Daoy (cell line): ENCODE measurements at places on chromosomes 1 and 21. TPM values are rescaled to one million over a fixed set of nuclear protein-coding genes. Genes with fewer than 3 reads are reported as not detected.

NHLH2 gene
- total RNA-seq, result 0.34 and 1.9 TPM in 2 replicates

ACTL8 gene
- 0.12 and 0.46 TPM in 2 replicates for total RNA-seq

TDRD10 gene
- not detected in 2 replicates for total RNA-seq

MFSD2A gene
- total RNA-seq, result 12.7 and 12.8 TPM in 2 replicates

NUDT4B gene
- 5.7 and 30.9 TPM in 2 replicates for total RNA-seq

TNFRSF8 gene
- 13.4 and 16.4 TPM in 2 replicates for total RNA-seq

HTR6 gene
- not detected in 2 replicates for total RNA-seq

MCOLN3 gene
- 2.1 and 2.5 TPM in 2 replicates for total RNA-seq

IGSF5 gene
- 0.17 TPM in 1 of 2 replicates, not detected in the other for total RNA-seq

OR14K1 gene
- not detected in 2 replicates for total RNA-seq

HORMAD1 gene
- not detected in 2 replicates for total RNA-seq

TRIM45 gene
- total RNA-seq, result 3.4 and 7.6 TPM in 2 replicates

CLDN17 gene
- not detected in 2 replicates for total RNA-seq

DNA sequence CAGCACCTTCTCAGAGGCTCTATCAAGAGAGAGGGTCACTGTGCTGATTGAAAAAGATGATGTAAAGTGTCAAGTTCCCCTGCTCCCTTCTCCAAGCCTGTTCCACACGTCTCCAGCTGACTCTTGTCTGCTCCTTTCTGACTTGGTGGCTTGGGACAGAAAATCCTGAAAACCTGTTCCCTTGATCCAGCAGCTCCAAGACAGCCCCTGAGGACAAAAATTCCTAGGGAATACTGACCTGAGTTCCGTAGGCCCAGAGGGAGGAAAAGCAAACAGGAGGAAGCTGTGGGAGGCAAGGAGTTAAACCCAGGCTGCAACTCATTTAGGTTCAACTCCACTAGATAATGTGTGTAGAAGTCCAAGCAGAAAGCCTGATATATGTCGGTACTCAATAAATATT lies 42.1 kb upstream of the ATP2B4 start:
- no peak for DNase-seq

GRCh38 chr1:219085082-219085481 lies 88.6 kb upstream of the LYPLAL1 start:
- peak; percentile 17 for DNase-seq

DNA sequence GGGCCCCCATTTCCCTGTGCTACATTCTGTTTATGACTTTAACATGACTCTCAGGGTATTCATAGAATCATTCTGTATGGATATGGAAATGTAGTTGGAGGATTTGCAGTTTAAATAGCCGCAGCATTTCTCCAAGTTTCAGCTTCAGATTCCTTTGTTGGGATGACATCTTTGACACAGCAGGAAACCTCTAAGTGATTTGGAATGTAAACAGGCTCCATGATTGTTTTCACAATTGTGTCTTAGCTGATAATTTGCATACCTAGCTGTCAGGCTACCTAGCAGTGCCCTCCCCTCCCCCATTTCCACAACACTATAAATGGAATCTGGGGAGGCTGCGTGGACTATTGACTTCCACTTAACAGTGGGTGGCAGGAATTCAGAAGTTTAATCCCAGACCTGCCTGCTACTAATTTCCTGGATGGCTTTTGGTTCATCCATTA lies 290.2 kb downstream of the HLX start:
- DNase-seq, result peak; percentile 42

GRCh38 chr1:71695821-71696220 lies 586.5 kb downstream of the NEGR1 start:
- no peak for DNase-seq

GRCh38 chr1:157505481-157506272 lies 46.6 kb downstream of the FCRL5 start:
- DNase-seq, result peak; percentile 68

GRCh38 chr1:166165661-166166328 lies 1.0 kb downstream of the FAM78B start:
- DNase-seq, result peak; percentile 32

GRCh38 chr21:35641271-35642016 lies 418.9 kb downstream of the SETD4 start:
- DNase-seq, result no peak

DNA sequence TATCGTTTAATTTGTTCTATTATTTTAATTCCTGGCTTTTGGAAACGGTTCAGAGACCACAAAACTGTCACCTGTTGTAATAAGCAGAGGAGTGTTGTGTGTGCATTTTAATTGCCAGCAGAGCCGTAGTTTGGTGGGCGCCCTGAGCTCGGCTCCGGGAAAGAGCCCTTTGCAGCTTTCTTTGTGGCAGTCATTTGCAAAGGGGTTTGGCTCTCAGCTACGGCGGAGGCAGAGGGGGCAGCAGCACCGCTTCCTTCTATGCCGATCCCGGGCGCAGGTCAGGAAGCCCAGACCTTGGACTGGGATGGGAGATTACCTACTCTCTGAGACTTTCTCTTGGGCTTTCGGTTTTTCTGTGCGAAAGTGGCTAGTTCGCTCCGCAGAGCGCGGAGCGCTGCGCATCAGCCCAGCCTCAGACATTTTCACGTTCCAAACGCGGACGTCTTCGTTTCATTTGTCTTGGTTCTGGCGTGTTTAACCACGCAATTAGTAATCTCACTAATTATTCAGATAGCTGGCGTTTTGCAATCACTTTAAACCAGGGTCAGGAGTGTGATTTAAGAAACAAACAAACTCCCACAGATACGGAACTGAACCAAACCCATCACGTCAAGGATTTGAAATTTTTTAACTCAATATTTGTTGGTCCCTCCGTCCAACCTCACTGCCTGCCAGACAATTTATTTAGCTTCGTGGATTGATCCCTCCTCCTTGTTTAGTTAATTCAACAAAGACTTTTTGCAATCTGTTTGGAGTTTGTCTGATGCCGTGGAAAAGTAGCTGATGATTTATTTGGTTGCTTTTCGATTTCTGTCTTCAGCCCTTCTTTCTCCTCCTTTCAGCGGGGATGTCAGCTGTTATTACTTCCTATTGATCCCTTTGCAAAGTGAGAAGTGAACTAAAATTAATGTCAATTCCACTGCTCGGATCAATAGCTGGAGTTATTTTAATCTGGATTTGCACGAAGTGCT lies 3.9 kb downstream of the RNF220 start:
- DNase-seq, result peak; percentile 62

- no peak for DNase-seq
These were observed 111.4 kb upstream of the TIAM1 start for GRCh38 chr21:31455506-31455905.

DNA sequence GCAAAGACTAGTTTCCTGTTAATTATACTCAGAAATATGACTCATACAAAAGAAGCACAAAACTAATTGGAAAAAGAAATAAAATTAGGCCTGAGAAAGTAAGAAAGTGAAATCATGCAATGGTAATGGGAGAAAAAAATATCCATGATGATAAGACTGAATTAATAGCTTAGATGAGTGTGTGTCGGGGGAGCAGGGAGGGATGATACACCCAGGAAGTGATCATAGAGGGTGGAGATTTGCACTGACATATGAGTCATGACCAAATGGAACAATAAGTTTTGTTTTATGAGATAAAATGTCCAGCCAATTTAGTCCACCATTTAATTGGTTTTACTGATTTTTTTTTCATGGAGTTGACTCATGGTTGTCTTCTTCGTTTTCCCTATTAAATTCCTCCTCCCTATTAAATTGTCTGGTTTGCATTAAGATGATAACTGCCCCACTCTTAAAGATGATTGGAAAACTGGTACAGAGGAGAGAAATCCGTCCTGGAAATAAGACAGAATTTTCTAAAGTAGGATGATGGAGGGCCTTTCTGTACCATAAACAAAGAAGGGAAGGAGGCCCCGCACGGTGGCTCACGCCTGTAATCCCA lies 111.7 kb upstream of the KCNJ6 start:
- peak; percentile 81 for DNase-seq

- no peak for DNase-seq
These were observed 429.0 kb downstream of the LMO4 start for GRCh38 chr1:87757676-87758075.

GRCh38 chr1:37238364-37239224 lies 204.3 kb upstream of the GRIK3 start:
- DNase-seq, result peak; percentile 68

DNA sequence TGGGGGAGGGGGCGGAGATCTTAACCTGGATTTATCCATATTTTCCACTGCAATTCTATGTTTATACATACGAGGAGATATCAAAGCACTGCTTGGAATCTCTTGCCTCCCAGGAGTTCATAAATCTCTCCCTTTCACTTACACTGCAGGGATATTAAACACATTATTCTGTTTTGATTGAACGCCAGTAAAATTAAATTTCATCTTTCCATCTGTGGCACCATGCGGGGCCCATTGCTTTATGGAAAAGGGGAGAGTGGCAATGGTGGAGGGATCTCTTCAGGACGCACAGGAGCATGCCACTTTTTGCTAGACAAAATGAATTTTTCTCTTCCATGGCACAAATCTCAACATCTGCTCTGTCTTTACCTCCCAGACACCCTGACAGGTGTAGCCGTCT lies 648.0 kb upstream of the PLXNA2 start:
- DNase-seq, result no peak

GRCh38 chr1:204141131-204141530 lies 10.7 kb downstream of the ETNK2 start:
- DNase-seq, result no peak

GRCh38 chr1:81650776-81651175 lies 150.0 kb upstream of the ADGRL2 start:
- no peak for DNase-seq

- no peak for DNase-seq
These were observed 59.3 kb downstream of the PACC1 start for GRCh38 chr1:212355230-212355969.

DNA sequence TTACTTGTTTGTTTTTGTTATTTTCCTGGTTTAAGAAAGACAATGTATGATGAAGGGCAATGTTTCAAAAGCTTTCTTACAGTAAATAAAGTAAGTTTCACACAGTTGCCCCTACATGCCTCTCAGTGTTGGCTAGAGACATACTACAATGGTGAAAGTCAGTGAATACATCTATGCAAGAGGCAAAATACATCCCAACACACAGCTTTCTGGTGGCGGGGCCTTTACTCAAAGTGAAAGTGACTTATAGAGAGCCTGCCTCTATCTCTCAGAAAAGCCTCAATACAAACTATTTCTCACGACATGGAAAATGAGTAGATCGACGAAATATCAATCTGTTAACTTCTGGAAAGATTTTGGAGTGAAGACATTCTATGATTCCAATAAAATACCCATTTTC lies 122.3 kb downstream of the SLC30A10 start:
- DNase-seq, result no peak

GRCh38 chr1:201468501-201468843 lies 516 bp downstream of the PHLDA3 start:
- peak; percentile 57 for DNase-seq

GRCh38 chr1:95572962-95573361 lies 339.0 kb downstream of the RWDD3 start:
- no peak for DNase-seq

- no peak for DNase-seq
These were observed 131.6 kb upstream of the SAMSN1 start for GRCh38 chr21:14677639-14678179.

DNA sequence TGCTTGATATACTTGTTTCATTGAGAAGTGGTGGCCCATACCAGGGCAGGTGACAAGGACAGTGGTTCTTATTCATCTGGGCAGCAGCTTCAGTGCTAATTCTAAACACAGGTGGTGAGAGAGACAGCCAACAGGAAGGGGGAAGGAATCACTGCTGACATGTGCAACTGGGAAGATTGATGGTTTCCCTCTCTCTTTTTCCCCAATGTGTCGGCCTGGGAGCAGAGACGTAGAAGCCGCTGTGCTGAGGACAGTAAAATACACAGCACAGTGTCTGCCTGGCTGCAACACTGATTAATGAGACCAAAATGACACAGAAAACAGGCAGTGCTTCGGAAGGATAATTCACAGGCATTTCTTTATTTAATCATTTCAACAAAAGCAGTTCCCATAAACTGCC lies 48.8 kb downstream of the WARS2 start:
- DNase-seq, result no peak

DNA sequence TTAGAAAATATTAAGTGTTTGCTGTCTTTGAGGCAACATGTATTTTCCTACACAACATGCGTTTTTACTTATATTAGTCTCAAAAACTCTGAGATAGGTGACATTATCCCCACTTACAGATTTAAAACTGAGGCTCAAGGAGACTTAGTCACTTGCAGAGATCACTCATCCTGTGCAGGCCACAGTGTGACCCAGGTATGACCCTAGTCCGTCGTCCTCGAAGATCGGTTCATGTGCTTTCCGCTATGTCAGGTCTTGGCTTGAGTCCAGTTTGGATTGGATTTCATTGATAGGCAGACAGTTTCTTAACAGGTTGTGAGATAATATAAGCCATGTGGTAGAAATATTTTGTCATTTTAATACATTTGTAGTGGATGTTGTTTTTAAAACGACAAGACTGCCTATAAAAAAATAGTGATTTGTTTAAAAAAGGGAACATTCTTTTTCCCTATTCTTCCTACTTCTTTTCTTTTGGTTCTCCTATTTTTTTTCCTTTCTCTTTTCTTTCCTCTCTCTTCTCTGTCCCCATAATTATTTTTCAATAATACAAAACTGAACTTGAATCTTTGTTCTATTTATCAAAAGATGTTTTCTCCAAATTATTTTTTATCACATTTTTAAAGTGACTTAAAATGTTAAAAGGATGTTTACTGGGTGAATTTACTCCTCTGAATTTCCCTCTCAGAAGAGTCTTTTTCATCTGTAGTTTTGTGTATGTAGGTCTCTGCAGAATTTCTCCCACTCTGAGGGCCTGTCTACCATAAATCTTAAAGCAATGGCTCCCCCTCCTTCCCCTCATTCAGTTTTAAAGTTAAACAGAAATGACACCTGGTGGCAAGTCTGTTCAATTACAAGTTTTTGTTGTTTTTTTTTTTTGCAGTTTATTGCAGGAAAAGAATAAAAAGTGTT lies 81.8 kb downstream of the PHTF1 start:
- DNase-seq, result peak; percentile 70

- DNase-seq, result no peak
These were observed 32.6 kb upstream of the LAMC1 start for GRCh38 chr1:182990413-182991144.

DNA sequence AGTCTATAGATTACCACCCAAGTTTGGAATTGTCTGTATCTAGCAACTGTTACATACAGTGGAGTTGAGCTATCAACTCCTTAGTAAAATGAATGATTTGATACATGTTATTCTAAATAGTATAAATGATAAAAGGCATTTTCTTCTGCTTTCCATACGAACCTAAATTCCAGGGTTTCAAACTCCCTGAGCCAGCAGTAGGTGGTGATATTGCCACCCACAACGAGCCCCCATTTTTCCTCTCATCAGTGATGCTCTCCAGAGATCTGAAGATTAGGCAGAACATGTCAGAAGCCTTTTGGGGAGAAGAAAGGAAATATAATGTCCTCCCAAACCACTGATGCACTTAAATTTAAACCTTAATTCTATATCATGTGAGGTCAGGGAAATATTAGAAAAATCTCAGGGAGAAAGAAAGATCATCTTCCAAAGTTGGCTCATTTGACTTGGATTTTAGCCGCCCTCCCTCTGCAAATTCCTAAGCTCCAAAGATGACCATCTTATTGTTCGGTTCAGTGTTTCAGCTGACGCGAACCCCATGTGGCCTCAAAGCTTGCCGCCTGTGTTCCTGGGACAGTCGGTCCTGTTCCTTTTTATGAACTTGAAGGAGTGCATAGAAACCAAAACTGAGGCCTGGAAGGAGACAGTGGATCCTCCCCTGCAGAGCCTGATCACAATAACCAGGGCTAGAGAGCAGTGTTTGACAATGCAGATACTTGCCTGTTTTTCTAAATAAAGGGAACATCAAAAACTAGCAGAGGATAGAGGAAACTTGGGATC lies 2.3 kb downstream of the EVA1C start:
- DNase-seq, result peak; percentile 53
